AG10803 (cell line): ENCODE measurements at places on chromosomes 1 and 21.
A peak's percentile ranks its signal among the peaks of the same experiment; 100 is the strongest.

GRCh38 chr1:226688056-226688748 is 50.9 kb downstream of the ITPKB start:
- DNase-seq, result no peak

- DNase-seq, result peak; percentile 69
Measured at GRCh38 chr1:67801903-67802302, 31.4 kb downstream of the GNG12 start.

- DNase-seq, result no peak
Measured at GRCh38 chr1:26168410-26169197, at the start of gene C1orf232. Gene C1orf232 (minus strand): TSS chr1:26168963. CDS start chr1:26168499, 464 bp downstream.

DNA sequence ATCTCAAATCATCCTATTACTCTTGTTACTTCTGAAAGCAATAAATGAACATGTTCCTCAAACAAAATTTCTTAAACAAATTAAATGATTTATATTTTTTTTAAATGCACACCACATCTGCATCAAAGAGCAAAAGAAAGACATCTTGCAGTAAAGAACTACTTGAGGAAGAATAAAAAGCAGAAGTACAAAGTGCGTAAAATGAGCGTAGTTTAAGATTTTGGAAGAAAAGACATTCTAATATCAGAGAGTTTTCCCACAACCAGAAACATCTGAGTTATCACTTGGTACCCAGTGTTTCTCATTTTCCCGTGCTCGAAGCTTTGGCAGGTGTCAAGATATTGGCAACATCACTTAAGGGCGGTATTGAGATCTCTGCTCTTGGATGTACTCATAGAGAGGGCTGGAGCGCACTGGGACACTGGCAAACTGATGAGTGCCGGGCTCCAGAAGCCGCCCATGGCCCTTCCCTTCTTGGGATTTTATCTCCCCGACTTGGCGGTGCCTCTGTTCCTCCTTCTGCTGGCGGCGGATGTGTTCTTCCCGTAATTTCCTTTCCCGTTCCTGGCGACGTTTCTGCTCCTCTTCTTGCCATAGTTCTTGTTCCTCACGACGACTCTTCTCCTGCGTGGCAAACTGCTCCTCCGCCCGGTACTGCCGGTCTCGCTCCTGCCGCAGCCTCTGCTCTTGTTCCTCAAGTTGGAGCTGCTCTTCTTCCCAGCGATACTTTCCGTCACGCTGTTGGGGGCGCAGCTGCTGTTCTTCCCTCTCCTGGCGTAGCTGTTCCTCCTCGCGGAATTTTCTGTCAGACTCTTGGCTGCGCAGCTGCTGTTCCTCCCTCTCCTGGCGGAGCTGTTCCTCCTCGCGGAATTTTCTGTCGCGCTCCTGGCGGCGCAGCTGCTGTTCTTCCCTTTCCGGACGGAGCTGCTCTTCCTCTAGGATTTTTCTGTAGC is 7.9 kb downstream of the TCHH start:
- DNase-seq, result no peak

DNA sequence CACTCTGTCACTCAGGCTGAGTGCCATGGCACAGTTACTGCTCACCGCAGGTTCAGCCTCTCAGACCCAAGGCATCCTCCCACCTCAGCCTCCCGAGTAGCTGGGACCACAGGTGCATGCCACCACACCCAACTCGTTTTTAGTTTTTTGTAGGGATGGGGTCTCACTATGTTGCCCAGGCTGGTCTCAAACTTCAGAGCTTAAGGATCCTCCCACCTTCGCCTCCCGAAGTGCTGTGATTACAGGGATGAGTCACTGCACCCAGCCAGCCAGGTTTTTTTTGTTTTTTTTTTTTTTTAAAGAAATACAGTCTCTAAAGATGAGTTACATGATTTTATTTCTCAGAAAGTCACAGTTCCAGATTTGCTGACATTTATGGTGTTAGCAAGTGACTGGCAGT is 29.0 kb downstream of the BACE2 start:
- DNase-seq, result peak; percentile 8

DNA sequence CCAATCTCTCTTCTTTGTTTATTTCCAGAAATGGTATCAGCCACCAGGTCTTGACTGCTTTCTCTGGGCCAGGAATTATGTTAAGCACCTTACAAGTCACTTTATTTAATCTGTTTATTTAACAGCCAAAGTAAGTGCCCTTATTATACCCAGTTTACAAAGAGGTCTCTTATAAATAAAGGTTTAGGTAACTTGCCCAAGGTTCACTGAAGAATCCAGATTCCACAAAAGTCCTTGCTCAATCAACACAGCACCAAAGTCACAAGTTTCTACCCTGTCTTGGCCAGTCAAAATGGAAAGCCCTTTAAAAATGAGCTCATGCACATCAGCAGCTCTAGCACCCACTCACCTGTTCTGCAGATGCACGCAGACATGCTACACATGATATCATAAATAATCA is 28.0 kb upstream of the ATP1A1 start:
- DNase-seq, result no peak

DNA sequence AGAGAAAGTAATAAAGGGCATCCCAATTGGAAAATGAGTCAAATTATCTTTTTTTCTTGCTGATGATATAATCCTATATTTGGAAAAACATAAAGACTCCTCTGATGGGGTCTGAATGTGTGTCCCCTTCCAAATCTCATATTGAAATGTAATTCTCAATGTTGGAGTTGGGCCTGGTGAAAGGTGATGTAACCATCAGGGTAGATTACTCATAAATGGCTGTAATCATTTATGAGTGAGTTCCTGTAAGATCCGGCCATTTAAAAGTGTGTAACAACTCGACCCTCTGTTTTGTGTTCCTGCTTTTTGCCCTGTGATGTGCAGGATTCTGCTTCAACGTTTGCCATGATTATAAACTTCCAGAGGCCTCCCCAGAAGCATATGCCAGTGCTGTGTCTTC is 44.3 kb upstream of the MAP1LC3C start:
- DNase-seq, result no peak

DNA sequence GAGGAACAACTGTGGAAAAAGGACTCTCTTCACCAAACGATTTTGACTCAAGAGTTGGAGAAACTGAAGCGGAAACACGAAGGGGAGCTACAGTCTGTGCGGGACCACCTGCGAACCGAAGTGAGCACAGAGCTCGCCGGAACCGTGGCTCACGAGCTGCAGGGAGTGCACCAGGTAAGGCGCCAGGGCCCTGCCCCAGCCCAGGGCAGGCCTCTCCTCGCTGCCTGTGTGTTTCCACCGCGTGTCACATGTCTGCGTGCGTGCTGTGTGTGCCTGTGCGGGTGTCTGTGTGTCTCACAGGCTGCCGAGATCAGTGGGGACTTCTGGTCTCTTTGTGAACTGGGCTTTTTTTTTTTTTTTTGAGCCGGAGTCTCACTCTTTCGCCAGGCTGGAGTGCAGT is 43.0 kb downstream of the PCNT start:
- no peak for DNase-seq

DNA sequence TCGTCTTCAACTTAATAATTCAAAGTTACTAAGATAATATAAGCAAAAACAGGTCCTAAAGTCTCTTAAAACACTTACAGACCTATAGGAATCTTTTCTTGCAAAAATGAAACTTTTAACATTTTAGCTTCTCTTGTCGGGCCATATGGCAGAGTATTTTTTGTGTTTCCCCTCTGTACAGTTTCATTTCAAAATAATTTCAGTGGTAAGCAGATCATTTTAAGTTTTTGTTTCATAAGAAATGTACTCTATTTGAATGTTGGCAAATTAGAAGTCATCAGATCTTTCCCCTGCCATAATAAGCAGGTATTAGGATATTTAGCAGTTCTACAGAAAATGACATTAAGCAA is 37.9 kb downstream of the RGL1 start:
- no peak for DNase-seq

DNA sequence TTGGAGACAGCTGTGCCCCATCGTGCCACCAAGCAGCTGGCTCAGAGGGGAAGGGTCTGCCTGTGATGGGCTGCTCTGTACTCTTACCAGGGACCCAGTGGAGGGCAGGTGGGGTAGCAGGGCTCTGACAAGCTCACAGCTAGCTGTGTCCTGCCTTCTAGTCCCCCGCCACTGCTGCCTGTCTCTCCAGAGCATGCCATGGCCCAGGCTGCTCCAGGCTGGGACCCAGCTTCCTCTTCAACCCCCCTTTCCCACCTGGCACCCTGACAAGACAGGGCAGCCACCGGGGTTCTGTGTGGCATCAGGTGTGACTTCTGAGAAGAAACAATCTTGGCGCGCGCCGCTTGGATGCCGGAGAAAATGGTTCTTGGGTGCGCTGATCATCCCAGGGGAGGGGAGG is 92.3 kb upstream of the ACTL8 start:
- no peak for DNase-seq

DNA sequence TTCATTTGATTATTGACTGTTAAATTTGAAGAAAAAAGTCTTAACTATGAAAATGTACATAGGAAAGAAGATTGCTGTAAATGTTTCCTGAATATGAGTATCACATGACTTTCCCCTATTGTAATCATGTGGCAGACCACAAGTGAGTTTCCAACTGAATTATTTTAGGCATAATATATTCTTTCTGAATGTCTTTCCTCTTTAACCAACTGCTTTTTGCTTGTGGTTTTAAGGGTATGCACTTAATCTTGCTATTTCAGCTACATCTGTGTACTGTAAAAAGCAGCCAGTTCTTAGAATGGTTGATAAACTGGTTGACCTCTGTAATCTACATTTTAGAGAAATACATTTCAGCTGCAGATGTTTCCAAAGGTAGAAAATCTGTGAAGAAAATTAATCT is 400.7 kb downstream of the NEGR1 start:
- peak; percentile 48 for DNase-seq

DNA sequence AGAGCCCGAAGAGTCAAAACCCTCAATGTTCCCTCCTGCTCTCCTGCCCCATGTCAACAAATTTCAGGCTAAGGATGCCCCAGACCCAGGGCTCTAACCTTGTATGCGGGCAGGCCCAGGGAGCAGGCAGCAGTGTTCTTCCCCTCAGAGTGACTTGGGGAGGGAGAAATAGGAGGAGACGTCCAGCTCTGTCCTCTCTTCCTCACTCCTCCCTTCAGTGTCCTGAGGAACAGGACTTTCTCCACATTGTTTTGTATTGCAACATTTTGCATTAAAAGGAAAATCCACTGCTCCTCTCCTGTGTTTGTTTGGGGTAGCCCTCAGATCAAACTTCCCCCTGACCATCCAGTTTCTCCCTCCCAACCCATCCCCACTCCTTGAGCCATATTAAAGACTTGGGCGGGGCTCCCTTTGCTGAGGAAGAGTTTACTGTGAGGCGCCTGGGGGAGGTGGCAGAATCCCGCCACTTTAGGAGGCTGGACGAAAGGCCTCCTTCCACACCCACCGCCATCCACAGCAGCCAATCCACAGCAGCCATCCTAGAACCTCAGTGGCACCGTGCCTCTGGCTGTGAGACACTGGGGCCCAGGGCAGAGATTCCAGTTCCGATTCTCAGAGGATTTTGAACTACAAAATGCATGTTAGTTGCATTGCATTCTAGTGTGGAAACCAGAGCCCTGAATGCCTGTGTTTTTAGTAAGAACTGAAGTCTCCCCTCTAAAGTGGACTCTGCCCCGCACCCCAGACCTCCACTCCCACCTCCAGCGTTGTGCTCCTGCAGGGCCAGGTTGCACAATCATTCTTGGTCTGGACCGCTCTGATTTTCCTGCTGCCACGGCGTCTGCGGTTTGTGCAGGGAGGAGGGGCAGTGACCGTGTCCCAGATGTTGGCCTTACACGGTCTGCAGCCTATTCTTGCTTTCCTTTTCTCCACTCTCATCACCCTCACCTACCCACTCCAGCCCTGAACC is 3.0 kb downstream of the OLFML3 start:
- DNase-seq, result peak; percentile 91

DNA sequence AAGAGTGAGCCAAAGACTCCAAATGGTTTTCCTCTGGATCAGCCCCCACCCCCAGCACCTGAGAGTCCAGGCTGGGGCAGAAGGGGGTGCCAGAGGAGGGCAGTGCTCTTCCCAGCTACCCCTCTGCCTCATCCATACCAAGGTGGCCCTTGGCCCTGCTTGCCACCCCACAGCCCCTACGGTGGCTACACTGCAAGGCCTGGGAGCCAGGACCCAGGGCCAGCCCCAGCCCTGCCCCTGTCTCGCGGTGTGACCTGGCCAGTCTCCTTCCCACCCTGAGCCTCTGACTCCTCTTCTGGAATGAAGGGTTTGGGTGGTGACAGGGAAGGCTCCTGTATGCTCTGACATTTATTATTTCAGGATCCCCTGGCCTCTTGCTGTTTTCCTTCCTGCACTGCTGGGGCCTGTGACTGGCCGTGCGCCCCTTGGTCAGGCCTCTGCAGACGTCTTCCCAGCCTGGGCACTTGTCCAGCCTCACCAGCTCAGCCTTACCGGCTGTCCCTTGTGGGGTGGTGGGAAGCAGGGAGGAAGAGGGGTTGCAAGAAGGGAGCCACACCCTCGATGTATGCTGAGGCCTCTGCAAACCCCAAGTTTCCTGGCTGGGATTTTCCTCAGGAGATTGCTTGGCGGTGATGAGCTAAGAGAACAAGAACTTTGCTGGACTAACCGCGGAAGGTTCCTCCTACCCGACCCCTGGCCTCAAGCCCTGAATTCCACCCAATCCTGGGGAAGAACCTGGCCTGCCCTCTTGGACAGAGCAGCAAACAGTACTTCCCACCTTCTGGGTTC is 13.5 kb downstream of the ASAP3 start:
- peak; percentile 71 for DNase-seq

GRCh38 chr21:41373763-41374162 is 11.9 kb downstream of the MX2 start:
- no peak for DNase-seq

- no peak for DNase-seq
Measured at GRCh38 chr1:91872559-91873081, 13.3 kb downstream of the TGFBR3 start.

DNA sequence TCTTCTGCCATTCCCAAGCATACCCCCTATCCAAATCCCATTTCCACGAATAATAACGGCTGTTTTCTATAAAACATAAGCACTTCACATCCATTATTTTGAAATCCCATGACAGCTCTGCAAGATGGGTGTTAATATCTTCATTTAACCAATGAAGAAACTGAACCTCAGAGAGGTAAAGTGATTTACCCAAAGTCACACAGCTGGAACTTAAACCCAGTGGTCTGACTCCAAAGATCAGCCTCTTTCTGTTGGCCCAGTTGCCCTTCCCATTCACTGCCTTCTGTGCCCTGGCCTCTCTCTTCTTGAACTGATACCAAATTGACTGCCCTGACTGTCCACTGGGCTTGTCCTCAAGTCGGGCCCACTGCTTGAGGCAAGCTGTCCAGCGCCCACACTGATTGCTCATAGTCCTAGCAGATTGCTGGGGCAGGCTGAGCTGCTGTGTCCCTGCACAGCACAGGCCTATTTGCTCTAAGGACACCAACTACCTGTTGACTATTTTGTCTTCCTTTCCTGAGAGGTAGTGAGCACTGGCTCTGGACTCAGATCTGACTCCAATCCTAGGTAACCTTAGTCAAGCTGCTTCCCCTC is 19.3 kb downstream of the TAL1 start:
- no peak for DNase-seq

GRCh38 chr1:171247501-171247900 is 793 bp upstream of the FMO1 start:
- peak; percentile 28 for DNase-seq
